AG08396 (cell line): ENCODE measurements at places on chromosomes 2 and 18.

DNA sequence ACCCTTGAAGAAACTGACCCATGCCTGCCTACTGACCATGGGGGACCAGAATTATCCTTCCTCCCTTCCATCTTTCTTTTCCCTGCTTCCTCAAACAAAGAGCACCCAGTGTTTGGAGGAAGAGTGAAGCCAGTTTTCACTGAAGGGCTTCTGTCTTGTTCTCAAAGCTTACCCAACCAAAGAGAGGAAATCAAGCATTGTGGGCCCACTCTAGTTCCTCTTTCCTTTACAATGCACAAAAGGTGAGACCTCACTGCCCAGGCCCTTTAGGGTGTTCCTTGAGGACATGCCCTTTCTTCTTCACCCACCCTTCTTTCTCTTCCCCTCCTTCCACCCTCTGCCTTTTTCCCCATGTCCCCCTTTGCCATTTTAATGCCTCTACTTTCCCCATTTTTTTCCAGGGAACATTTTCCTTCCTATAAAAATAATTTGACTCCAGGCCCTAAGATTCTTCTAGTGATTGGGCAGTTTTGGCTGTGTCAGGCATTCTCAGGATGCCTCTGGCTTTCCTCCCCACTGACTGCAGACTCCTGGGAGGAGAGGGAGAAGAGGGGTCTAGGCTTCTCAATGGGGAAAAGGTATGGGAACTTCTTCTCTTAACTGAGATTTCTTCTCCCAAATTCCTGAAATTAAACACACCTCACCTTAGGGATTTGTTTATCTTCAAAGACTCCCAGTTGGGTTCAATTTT is 126.6 kb upstream of the RMDN2 start:
- DNase-seq = no peak

- no peak for DNase-seq
Measured at GRCh38 chr2:149143734-149144133, 105.2 kb downstream of the LYPD6B start.

GRCh38 chr2:112772322-112772721 is 7.9 kb upstream of the CKAP2L start:
- no peak for DNase-seq

GRCh38 chr2:239400596-239401066 is at the start of gene HDAC4:
TSS of gene HDAC4 (minus strand) at chr2:239401020. CDS start at chr2:239352699, 48,321 bp downstream.
- no peak for DNase-seq

DNA sequence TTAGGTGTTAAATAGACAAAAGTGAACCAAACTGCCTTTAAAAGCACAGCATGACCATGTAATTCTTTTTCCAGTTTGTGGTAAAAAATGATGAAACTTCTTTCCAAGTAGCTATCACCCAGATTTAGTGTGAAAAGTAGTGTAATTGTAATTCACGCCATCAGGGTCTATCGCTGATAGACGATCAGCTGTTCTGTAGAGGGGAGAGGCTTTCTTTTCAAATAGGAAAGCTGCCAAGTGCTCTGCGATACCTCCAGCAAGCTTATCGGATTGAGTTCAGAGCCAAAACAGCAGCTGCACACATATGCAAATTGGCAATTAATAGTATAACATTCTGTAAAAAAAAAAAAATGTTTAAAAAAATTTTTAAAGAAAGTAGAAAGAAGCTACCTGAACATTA is 61.9 kb upstream of the PSMD14 start:
- no peak for DNase-seq

DNA sequence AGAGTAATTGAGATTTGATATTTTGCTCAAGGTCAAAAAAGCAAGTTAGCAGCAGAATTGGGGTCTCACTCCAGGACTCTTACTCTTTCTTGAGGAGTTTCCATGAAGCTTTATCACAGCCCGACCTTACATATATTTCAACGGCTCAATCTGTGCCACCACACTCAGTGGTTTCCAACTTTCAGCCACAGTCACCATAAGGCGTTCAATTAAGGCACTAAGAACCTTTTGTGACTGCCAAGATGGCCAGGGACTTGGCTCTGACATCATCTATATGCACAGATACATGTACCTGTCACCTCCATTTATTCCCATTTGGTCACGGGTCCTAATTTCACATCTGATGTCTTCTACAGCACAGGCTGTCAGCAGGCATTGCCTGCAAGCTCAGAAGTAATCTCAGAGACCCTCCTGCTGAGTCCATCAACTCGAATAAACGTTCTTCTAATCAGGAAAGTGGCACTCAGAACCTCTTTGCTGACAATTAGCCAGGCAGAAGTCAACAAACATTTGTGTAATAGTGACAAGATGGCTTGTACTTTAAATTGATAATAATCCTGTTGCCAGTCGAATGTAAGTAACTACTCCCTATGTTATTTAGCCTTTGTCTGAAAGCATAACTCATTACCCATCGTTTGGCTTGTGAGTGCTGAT is 16.1 kb downstream of the DYTN start:
- no peak for DNase-seq

GRCh38 chr18:77702686-77703085 is 453.0 kb downstream of the GALR1 start:
- DNase-seq = no peak

GRCh38 chr2:104867813-104868504 is 14.0 kb downstream of the POU3F3 start:
- no peak for DNase-seq

DNA sequence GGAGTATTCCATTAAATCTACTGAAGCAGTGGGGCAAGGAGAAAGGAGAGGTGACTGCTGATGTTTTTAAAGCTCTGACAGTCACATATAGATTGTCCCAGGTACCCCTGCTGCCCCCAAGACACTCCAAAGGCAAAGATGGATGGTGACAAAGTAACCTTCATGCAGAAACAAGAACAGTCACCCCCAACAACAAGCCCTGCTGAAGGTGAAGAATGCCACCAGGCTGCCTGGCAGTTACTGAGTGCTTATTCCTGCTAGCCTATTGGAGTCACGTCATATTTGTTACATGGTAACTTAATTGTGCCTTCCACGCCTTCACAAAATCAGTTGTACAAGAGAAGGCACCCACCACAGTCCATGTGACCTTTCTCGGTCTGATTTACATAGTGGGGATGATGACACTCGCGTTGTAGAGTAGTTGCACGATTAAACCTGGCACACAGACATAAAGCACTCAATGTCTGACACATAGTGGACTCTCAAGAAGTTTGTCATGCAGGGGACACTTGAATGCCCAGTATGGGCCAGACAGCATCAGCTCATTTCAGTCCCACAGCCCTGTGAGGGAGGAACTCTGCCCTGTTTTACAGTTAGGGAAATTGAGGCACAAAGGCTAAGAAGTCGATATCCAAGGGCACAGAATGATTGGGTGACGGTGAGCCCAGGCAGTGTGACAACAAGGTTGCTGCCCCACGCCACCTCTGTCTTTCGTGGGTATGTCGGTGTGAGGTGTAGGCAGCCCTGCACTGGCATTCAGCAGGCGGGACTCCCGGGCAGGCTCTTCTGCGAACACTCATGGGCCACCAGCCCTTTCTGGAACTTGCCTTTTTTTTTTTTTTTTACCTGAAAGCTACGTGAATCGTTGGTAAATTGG is 62.7 kb downstream of the ZCCHC2 start:
- DNase-seq = no peak

DNA sequence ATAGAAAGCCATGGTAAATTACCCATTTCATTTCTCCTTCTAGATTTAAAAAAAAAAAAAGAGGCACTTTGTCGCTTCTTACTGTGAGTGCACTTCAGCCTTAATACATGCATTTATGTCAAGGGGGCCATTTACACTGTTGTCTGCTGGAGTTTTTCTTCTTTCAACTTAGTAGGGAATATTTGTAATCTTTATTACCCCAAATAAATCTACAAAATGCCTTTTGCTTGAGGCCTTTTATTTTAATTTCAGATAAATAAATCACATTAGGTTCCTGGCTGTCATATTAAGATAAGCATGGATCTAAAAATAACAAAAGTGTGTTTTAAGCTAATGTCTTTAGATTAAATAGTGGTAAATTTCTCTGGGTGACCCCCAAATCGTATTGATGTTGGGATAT is 276.0 kb downstream of the NCKAP5 start:
- DNase-seq = no peak

DNA sequence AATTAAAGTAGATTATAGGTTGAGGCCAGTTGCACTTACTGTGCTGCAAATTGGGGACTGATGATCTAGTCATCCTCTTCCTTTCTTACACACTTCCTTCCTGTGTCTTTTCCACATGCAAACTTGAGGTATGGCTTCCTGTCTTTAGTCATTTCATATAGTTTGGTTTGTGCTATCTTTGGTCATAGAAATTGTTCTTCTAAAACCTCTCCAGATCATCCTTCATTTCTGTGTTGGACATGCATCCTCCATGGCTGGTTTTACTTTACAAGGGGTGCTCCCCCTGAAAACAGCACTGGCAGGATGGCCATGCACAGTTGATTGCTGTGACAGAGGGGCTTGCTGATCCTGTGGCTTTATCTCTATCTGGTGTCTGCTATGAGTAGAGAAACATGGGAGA is 36.5 kb downstream of the MGAT5 start:
- no peak for DNase-seq

DNA sequence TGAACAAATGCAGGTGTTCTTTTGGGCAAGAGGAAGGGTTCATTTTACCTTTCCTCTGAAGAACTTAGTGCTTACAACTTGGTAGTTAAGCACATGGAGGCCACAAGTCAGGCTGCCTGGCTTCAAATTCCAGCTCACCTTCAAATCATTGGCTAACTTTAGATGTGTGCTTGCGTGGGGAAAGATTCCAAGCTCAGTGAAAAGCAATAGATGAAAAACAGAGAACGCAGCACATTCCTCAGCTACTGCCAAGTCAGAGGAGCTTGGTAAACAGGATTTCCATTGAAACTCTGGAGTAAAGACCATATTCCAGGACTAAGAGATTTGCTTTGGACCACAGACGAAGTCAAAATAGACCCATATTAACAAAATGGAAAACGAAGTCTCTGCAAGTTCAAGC is 96.3 kb upstream of the ASB18 start:
- DNase-seq = no peak

DNA sequence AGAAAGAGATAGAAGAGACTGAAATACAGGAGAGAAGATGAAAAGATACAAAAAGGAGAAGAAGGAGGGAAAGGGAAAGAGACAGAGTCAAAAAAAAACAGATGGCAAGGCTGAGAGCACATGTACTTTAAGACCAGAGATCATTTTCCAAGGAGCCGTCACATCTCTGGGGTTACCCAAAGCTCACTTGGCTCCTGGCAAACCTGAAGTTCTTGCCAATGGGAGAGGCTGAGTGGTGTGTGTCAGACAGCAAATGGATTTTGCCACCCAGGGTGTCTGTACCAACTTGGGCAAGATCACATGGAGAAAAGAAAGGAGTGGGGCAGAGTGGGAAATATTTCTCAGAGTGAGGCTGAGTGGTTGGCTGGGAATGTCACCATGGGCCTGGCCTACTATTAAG is 219.3 kb upstream of the TNP1 start:
- no peak for DNase-seq

- DNase-seq = peak; percentile 86
Measured at GRCh38 chr2:217105733-217106649, 246.1 kb upstream of the TNP1 start.

DNA sequence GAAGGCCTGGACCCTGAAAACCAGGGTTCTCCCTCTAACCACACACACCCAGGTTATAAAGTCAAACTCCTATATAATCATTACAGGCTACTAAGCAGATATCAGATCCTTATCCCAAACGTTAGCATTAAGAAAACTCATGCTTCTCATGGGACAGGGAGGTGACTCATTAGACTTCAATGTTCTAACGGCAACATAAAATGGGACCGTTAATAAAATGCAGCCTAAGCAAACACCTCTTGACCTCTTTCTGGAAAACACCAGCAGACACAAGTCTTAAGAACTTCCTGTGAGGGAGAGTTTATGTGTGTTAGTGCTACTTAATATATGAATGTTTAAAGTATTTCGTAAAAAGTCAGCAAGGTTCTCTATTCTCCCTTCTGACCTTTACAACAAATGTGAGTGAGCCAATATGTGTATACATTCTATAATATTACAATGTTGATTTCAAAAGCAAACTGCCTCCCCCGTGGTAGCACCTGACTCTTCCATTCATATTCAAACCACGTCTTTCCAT is 31.7 kb downstream of the LPIN2 start:
- DNase-seq = no peak

DNA sequence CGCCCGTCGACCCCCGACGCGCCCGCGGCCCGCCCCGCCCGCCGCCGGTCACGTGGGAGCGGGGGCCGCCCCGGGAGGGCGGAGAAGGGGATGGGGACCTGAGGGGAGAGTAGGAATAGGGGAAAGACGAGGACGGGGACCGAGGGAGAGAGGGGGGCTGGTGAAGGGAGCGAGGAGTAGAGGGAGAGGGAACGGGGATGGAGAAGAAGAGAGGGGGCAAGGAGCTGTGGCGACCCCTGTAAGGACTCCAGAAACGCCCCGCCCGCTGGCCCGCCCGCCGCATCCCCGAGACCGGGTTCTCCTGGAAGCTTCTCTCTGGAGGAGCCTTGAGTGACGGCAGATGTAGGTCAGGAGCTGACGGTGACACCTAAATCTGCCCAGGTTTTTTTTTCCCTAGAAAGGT is 615 bp downstream of the ADNP2 start:
- peak; percentile 78 for DNase-seq
